CD4-positive, alpha-beta T cell treated with Interleukin-15 for 4 hours (primary cell): ENCODE measurements at places on chromosomes 1 and 21.

DNA sequence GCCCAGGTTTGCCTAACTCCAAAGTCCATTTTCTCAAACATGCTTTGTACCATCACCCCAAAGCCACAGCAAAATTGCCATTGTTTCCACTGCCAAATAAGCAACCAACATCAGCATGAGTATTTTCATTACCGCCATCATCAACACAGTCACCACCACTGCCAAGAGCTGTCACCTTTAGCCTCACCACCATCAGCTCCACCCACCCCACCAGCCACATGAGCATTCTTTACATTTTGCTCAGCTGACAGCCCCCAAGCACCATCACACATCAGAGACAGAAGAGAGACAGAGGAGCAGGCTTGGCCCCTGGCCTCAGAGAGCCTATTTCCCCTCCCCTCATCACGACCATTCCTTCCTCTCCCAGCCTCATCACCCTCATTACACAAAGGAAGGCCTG is 42.7 kb downstream of the TAS1R2 start:
- no peak for DNase-seq

DNA sequence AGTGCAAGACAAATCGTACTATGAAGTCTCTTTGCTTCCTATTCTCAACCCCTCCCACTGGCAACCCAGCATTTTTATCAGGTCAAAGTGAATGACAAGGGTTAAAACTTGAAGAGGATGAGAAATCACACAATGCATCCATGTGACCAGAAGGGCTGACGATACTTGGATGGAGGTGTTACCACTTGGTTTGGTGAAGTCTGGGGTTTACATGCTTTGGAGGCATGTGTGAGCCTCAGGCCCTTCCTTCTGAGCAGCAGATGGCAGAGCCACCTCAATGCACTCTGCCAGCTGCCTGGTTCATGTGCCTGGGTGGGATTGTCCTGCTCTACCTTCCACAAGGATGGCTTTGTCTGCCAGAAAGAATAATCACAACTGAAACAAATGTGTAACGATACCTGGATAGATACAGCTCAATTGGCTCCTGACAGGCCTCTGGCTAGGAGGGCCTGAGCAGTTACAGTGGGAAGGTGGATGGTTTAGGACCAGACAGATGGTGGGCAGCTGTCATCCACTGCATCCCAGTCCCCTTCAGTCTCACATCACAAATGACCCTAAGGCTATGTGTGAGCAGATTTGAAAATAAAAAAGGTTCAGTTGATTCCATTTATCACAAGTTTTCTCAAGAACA is 51.5 kb upstream of the CNIH3 start:
- DNase-seq: no peak

- DNase-seq: no peak
These were observed 2.6 kb downstream of the RNF220 start for GRCh38 chr1:44407430-44408211.

GRCh38 chr1:52679048-52679447 is 19.1 kb downstream of the COA7 start:
- no peak for DNase-seq

DNA sequence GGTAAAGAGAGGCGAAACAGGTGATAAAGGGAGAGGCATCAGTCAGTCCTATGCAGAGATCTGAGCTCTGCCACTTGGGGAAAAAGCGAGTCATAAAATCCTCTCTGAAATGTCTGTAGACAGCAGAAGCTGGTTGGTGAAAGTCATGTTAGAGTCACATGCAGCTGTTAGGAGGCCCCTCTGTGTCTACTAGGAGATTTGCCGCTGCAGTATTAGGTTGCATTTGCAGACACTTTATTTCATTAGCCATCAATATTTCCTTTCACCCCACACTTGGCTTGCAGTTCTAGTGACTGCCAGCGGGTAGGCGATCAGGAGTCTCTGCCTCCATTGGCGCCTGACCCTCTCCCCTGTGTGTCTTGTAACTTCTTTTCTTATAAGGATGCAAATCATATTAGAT is 16.2 kb downstream of the ATP1A4 start:
- no peak for DNase-seq

- no peak for DNase-seq
These were observed 37.4 kb upstream of the GUCA2A start for GRCh38 chr1:42201986-42202385.

DNA sequence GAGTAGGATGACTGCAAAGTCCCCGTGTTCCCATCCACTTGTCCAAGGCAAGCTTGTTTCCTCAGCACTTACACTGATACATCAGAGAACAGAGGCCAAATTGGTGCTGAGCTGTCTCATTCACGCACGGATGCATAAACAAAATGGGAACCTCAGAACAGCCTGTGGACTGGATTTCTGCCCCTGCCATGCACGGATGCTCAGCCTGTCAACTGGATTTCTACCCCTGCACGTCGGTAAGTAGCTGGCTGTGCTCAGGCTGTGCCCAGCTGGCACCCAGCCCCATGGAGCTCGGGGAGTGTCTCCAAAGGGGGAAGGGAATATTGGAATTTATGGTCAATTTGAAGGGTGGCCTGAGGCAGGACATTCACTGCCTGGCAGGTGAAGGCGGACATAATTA is 40.8 kb upstream of the TMPRSS2 start:
- DNase-seq: no peak

DNA sequence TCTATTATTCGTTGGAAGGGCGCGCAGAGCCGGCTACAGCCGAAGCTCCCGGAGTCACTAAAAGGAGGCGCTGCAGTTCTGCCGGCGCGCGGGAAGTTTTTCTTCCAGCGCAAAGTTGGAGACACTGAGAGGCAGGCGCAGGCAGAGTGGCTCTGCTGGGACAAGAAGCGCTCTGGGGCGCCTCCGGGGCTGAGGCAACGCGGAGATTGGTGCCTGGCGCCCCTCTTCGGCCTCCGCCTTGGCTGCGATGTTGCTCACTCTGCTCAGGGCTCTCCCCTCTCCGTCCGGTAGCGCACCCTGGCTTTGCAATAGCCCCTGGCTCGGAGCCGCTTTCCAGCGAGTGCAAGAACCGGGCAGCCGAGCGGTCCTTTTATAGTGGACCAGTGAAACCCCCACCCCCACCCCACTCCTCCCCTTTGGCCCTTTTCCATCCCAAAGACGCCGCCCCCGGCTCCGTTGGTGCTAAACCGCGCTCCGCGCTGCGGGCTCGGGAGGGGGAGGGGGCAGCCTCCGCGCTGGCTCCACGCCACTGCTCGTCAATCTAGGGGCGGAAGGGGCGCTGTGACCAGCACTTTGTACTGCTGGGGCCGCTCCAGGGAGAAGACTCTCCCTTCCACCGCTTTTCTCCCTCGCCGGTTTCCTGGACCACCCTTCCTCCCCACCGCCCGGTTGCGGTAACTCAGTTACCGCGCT is at the start of gene ADAMTS1:
TSS of gene ADAMTS1 (minus strand) at position 344 of the 693 bp plus-strand sequence. CDS start 455 bp downstream, outside the sequence.
- DNase-seq: no peak

- DNase-seq: no peak
These were observed 197.0 kb upstream of the EDN2 start for GRCh38 chr1:41681331-41682098.

- DNase-seq: no peak
These were observed 83.3 kb downstream of the DTL start for GRCh38 chr1:212118872-212119260.

DNA sequence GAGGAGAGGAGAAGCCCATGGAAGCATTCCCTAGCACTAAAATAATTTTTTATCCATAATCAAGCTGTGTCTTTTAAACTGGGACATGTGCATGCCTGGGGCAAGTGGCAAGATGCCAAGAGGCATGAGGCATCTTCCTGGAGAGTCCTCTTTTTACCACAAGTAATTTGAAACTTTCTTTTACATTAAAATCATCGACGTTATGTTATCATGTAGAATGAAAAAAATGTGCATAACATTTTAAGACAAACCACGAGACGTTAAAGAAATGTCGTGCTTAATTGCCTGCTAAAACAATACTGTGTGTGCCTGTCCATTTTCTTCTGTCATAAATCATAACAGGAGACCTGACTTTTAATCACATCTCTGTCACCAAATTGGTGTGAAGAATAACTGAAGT is 1.5 kb downstream of the STYXL2 start:
- DNase-seq: no peak

- no peak for DNase-seq
These were observed 91.0 kb downstream of the OLFML2B start for GRCh38 chr1:161932668-161933067.

GRCh38 chr1:26045722-26046245 is at the start of gene SLC30A2:
Gene SLC30A2, minus strand, starts transcription at chr1:26046118. Its CDS starts 222 bp downstream, at chr1:26045896.
- DNase-seq: no peak

DNA sequence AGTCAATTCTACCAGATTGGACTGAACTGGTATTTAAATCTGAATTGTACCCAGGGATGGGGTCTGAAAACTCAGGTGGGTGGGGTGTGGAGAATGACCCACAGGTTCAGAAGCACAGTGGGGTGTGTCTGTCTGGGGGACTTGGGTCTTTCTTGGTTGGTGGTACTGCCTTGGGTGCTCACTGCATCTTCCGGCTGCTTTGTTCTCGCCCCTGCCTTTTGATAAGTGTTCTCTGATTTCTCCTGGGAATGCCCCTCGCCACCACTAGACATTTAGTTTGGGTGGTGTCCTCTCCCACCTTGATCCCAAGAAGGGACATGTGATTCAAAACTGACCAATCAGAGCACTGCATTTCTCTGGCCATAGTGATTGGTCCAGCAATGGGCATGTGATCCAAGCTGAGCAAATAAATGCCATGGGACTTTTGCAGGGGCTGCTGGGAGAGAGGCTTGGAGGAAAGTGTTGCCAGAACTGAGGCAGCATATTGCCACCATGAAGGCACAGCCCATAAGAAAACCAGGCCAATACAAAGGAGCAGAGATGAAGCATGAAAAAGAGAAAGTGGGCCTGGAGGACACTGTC is 270.5 kb downstream of the NPHP4 start:
- DNase-seq: no peak

GRCh38 chr1:186059752-186060151 is 315.3 kb downstream of the TPR start:
- no peak for DNase-seq

GRCh38 chr1:158328426-158328825 is 2.9 kb downstream of the CD1B start:
- no peak for DNase-seq

GRCh38 chr1:12548973-12549459 is 69.0 kb downstream of the DHRS3 start:
- DNase-seq: no peak

GRCh38 chr1:230165536-230165935 is 98.5 kb downstream of the GALNT2 start:
- DNase-seq: no peak

DNA sequence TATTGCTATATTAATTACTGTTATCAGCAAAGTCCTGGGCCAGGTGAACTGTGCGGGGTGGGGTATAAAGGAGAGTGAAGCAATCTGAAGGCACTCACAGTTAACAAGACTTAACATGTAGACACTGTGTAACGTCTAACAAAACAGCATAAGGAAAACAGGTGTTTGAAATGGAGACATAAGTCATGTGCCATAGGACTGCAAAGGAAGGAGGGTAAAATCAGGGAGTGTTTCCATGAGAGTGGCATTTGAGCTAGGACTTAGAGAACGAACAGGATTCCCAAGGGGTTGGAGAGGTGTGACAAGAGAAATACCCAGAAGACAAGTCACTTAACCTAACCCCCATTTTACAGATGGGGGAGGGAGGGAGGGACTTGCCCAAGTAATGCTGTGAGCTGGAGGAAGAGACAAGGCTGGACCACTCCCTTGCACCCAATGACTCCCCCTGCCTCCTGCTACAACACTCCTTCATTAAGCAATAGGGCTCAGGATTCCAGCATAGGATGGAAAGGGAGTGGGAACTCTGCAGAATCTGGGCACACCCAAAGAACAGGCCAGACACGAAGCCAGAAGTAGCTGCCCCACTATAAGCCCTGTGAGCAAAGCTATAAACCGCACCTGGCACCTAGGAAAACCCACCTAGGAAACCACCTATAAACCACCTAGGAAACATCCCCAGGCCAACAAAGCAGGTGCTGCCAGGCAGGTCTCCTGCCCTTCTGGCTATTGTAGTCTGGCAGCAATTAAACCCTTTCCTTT is 6.6 kb downstream of the PEF1 start:
- no peak for DNase-seq

DNA sequence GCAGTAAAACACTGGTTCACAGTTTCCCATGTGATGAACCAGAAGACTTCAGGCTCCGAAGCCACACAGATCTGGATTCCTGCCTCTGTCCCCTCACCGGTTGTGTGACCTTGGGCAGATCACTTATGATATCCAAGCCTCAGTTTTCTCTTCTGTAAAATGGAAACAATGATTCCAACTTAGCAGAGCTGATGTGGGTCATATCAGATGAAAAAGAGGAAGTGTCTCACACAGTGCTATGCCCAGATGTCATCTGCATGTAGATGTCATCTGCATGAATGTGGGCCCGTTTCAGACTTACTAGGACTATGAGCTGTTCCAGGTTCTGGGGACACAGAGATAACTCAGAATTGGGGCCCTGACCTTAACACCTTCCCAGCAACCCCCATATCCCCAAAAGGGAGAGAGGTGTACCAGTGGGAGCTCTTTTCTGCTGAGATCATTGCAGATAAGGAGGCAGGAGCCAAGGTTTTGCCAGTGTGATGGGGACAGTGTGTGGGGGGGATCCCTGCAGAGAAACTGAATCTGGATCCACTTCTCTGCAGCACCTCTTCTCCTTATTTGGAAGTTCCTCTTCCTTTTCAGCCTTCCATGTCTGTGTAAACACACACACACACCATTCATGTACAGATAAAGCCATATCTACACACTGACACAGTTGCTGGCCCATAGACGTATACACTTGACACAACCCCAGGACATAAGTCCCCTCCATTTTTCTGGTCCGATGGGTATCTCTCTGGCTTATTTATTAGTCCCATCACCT is 5.0 kb upstream of the ADGRB2 start:
- DNase-seq: no peak

DNA sequence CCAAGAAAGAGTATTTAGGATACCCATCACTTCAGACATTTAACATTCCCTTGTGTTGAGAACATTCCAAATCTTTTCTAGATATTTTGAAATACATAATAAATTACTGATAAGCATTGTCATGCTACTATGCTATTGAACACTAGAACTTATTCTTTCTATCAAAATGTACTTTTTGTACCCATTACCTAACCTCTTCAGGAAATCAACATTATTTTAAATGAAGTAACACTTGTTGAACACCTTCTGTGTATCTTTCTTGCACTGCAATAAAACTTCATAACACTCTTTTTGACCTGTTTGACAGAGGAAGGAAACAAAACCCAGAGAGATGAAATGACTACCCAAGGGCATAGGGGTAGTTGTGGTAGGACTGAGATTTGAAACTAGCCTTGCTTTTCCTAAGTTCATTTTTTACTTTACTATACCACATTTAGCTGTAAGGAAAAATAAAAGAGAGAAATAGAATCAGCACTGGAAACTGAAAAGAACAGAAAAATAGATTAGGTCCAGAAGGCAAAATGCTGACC is 99.4 kb downstream of the UCHL5 start:
- no peak for DNase-seq
